ENCODE measurements at places on chromosomes 2 and 18.

DNA sequence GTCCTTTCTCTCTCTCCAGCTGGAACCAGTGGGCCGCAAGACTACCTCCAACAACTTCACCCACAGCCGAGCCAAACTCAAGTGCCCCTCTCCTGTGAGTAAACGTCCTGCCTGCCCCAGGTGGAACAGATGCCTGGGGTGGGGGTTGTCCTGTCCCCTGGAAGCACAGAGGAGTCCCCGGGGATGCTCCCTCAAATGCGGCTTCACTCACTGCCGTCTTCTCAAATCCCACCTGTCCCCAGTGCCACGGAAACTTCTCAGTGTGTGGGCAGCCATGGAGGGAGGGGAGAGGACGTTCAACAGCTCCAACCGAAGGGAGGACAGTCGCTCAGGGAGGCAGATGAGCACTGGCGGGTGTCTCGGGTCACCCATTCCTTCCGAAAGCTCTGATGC is 110.7 kb upstream of the PPP1CB start:
- DNase-seq: no peak

GRCh38 chr2:84537251-84537650 is 21.0 kb downstream of the DNAH6 start:
- no peak for DNase-seq

DNA sequence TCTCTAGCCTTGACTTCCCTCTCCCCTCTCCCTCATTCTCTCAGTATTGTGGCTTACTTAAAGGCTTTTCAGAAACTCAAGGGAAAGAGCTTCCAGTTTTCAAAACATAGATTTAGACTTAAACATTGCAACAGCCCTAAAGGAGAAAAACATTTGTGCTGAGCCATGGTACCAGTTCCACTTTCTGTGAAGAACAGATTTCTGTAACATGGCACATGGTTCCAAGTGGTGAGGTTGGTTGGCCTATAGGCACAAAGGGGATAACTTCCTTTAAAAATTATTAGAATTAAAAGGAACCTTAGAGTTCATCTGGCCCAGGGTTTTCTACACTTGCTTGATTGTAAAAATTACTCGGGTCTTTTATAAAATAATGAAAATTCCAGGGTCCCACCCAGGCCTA is 138.6 kb upstream of the CDCA7 start:
- DNase-seq: no peak

GRCh38 chr2:20398956-20399567 is 47.8 kb upstream of the RHOB start:
- no peak for DNase-seq

DNA sequence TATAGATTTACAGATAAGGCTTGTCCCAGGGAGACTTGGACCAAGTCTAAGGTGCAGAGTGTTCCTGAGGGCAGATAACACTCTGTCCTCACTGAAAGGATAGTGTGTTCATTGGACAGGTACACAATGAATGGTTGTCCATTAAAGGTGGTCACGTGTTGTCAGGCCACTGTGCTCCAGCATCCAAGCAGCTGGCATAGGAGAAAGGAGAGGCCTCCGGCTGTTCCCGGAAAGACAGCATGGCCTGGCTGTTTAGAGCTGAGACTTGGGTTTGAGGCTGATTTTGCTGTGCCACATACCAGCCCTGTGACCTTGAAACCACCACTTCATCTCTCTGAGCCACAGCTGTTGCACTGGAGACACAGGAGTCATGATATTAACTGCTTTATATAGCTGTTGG is 19.6 kb upstream of the SULT1C3 start:
- no peak for DNase-seq

DNA sequence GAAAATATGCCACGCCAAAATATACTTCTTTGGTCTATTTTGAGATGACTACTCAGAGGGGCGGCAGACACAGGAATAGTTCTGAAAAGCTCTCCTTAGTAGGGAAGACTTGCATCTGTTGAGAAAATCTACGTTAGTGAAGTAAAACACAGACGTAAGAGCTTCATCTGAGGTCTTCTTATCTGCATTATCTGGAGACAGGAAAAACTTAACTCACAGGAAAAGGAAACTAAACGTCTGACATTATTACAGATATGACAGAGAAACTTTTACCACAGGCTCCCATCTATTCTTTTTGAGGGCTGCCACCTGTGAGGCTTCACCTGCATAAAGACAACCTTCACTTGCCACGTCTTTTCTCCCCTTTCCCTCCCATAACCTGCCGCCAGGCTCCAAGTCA is 1295.7 kb downstream of the LRP1B start:
- no peak for DNase-seq

GRCh38 chr2:159976527-159977160 is 85.8 kb downstream of the PLA2R1 start:
- no peak for DNase-seq

DNA sequence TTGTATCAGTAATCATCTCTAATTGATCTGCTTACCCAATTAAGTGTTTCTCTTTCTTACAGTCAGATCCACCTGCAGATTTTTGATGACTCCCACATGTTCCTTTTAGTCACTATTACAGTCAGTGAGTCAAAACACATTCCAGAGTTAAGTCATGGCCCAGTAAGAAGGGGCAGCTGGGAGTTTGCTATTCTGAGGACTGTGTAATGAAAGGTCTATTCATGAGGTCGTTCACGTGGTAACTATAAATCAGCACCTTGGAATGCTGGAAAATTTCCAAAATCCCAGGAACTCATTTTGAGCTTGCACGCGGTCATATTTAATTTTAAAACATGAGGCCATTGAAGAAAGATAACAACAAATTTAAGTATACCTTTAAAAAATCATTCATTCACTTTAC is 252.5 kb downstream of the XIRP2 start:
- no peak for DNase-seq

DNA sequence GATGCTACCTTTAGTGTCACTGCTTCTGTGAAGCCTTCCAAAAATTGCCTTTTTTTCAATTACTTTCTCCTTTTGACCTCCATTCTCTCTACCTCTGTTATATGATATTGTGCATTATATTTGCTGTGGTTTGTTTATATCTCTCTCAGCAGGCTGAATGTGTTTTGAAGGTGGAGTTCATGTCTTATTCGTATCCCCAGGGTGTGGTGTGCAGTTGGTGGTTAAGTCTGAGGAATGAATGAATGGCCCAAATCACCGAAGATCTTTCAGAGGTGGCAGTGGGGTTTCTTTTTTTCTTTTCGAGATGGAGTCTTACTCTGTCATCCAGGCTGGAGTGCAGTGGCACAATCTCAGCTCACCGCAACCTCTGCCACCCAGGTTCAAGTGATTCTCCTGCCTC is 53.5 kb upstream of the MAP4K3 start:
- DNase-seq: no peak

DNA sequence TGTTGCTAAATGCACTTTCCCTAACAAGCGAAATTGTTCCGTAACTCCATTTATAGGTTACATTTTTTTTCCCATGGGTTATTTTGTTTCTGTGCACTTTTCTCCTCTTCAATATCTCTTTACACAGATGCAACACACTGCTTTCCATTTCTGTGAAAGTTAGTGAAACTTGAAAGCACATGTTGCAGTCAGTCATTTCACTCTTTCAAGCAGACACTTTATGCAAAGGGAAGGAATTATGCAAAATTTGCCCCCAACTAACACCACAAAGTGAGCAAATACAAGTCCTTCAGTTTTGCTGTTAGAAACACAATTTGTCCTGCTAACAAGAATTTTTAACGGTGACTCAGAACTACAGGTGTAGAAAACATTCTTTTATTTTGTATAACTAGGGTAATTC is 124.8 kb downstream of the PTH2R start:
- no peak for DNase-seq

GRCh38 chr2:46065152-46065551 is 232.1 kb upstream of the EPAS1 start:
- no peak for DNase-seq

DNA sequence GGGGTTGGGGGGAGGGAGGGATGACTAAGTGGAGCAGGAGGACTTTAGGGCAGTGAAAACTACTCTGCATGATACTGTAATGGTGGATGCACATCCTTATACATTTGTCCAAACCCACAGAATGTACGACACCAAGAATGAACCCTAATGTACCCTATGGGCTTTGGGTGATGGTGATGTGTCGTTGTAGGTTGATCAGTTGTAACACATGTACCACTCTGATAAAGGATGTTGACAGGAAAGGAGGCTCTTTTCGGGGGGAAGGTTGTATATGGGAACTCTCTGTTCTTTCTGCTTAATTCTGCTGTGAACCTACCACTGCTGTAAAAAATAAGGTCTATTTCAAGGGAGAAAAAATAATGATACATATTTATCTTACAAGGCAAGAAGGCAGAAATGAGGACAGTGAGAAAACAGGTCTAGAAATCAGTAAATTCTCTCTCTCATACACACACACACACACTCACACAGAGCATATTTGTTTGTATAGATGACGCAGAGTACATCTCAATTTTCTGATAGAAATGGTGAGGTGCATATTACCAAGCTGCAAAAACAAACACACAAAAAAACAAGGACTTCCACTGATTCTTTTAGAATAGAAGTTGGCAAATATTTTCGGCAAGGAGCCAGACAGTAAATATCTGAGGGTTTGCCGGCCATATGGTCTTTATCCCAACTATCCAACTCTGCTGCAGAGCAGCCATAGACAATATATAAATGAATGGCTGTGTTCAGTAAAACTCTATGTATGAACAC is 20.2 kb downstream of the FAM124B start:
- DNase-seq: no peak

DNA sequence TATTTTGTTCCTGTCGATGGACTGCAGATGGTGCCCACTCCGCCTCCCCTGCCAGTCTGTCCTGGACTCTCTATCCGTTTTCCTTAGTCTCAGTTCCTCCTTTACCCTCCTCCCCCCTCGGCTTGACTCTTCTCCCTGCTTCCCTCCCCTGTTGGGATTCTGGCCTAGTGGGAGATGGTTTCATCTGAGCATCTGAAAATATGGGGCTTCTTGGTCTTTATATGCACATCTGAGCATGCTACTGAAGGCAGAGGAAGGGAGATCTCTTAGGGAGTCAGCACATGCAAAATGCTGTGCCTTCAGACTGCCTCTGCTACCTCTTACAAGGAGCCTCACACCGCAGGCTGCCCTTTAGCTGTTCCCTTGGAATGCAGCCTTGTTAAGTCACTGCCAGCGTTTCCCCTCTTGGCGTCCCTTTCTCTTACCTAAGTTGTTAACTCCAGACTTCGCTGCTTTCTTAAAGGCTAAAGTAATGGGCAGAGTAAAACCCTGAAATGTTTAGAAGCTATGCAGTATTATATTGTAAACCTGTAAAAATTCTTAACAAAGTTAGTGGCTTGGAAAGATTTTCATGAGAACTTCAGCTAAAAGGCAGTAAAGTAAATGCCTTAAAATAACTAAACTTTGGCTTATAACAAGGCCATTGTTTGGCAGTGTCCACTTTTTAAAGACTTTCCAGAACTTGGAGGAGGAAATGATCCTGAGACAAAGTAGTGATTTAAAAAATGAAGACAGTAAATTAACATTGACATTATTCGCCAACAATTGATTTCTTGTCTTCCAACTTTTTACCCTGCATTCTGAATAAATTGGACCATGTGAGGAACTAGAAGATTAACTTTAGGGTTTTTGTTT is 49.8 kb downstream of the LDLRAD4 start:
- no peak for DNase-seq

- DNase-seq: no peak
These were observed 159.8 kb downstream of the GALNT3 start for GRCh38 chr2:165634282-165634681.
